ENCODE measurements at places on chromosomes 11 and 22.

GRCh38 chr22:44341431-44342346 is 28.9 kb upstream of the SHISAL1 start:
- DNase-seq: peak; percentile 67

DNA sequence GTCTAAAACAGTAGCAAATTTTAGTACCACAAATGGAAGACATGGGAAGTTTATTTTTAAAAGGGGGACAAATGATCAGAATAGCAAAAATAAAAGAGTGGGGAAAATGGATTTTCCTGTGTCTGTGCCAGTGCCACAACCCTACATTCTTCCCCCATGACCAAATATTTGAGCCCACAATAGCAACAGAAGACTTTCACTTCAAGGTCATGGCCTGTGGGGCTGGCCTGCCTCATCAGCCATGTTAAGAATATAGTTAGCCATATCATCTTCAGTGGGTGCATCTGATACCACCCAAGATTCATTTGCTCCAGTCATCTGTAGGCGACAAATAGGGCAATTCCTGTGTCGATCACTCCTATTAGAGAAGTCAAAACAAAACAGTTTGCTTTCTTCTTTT is 26.3 kb downstream of the RNF141 start:
- no peak for DNase-seq

DNA sequence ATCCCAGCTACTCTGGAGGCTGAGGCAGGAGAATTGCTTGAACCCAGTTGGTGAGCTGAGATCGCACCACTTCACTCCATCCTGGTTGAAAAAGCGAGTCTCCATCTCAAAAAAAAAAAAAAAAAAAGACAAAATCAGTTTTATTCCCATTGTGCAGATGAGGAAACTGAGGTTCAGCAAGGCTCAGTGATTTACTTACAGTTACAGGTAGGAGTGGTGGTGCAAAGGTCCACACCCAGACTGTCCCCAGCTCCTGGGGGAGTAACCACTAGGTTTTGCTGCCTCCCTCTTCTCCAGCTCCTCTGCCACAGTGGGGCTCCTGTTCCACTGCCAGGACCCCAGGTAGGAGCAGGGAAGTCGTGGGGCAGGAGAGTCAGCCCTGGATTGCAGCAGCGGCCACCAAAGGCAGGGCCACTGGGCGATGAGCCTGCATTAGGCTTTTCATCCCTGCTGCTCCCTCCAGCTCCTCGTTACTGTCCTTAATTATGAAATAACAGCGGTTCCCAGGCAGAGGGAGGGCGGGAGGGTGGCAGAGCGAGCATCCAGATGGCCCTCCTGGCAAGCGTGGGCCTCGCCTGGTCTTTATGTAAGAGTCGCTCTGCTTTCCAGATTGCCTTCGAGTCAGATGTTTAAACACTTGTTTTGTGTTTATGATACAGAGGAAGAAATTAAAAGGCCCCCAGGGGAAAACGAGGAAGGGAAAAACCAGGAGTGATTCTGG is 15.5 kb upstream of the RASD2 start:
- DNase-seq: peak; percentile 59

DNA sequence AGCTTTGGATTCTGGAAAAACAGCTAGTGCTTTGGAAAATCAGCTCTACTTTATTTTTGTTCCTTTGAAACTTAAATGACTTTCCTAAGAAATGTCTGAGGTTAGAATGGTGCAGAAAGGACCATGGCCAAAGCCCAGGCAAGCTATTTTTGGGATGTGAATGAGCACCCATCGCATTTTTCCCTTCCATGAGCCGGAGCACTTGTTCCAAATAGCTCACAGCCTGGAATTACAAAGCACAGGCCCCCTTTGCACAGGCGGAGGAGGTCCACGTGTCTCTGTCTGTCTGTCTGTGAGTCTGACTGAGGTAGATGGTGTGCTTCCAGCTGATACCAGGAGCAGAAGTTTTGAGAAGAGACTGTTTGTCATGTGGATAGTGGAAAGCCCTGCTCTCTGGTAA is 50.7 kb downstream of the MICAL2 start:
- no peak for DNase-seq

- DNase-seq: no peak
Observed at GRCh38 chr11:73297231-73297590, 10.9 kb upstream of the ARHGEF17 start.

DNA sequence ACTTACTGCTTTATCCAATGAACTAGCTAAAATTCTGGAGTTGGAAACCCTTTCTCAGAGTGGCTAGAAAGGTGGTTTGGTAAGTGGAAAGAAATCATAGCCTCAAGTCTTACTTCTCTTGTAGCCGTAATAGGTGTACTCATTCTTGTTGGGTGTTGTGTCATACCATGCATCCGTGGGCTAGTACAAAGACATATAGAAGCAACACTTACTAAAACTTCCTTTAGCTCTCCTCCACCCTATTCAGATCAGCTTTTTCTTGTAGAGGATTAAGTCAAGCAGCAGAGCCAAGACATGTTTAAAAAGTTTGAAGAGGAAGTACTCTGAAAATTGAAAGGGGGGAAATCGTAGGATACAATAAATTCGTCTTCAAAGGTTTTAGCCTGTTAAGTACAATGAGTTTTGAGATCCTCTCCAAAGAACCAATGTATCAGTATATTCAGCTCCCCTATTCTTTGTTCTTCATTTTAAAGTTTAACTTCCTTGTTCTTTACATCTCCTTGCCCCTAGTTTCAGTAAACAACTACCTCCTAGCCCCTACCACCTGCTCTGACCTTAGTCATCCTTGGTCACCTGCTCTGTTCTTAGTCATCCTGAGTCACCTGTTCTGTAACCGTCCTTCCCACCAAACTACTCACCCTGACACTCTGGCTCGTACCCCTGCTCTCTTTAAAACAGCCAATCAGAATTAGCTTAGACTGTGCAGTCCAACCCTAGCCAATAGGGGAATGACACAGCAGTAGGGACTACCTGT is 62.1 kb upstream of the DEUP1 start:
- no peak for DNase-seq

DNA sequence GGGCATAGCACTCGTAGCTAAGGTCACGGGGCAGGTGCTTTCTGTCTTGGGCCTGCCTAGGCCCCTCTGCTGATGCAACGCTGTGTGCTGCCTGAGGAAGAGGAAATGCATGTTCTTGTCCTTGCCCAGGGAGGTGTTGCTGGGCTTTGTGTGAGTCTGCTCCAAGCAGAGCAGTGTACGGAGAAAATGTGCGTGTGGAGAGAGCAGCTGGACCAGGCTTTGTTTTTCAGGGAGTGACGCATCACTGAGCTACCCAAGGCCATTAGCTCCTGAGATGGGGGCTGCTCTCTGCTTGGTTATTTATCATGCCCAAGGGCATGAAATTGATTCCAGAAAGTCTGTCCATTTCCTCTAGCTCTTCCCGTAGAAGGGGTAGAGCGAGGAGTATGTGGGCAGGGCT is 82.9 kb upstream of the THY1 start:
- DNase-seq: no peak

- peak; percentile 39 for DNase-seq
Observed at GRCh38 chr11:7688238-7688826, 15.0 kb upstream of the CYB5R2 start.

- no peak for DNase-seq
Observed at GRCh38 chr11:126482586-126483108, 127.2 kb downstream of the ST3GAL4 start.

GRCh38 chr11:118572981-118573550 is 857 bp downstream of the ARCN1 start:
- DNase-seq: peak; percentile 48

DNA sequence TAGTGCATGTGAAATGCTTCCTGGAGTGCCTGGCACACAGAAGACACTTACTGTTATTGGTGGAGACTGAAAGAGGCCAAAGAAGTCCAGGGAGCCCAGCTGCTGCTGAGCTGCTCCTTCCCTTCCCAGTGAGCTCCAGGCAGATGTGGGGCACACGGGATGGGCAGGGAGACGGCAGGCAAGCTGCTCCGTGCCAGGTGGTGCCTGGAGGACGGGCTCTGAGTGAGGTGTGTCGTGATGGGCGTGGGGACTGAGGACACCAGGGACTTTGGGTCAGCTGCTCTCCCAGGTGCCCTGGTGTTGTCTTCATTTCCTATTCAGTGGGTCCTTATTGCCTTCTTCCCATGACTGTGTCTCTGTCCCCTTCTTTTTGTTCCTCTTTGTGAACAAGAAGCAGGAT is 19.5 kb downstream of the TAB1 start:
- DNase-seq: no peak

DNA sequence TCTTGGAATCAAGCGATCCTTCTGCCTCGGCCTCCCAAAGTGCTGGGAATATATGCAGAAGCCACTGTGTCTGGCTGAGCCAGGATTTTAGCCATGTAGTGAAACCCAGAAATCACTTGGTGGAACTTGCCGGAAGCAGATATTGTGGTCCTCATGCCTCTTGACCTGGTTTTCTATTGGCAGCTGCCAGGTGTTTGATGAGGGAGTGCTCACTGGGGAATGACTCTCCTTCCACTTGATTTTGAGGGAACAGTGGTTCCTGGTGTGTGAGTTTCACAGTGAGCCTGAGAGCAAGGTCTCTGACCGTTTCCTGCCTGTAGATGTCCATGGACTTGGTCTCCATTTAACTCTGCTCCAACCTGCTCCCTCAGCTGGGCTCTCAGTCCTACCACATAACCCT is 34.7 kb upstream of the ELF5 start:
- no peak for DNase-seq

- no peak for DNase-seq
Observed at GRCh38 chr22:42396621-42397331, 35.4 kb downstream of the NFAM1 start.

GRCh38 chr11:46049325-46049897 is 71.8 kb downstream of the PHF21A start:
- DNase-seq: no peak

- no peak for DNase-seq
Observed at GRCh38 chr11:36713715-36714114, 115.7 kb upstream of the RAG2 start.

GRCh38 chr22:40782521-40782920 is 36.6 kb downstream of the SLC25A17 start:
- no peak for DNase-seq

- DNase-seq: peak; percentile 97
Observed at GRCh38 chr11:118929501-118930093, 3.9 kb upstream of the BCL9L start.

- peak; percentile 87 for DNase-seq
Observed at GRCh38 chr11:2724653-2725367, 25.0 kb upstream of the KCNQ1OT1 start.

GRCh38 chr11:131411636-131412035 is 41.2 kb downstream of the NTM start:
- DNase-seq: no peak

DNA sequence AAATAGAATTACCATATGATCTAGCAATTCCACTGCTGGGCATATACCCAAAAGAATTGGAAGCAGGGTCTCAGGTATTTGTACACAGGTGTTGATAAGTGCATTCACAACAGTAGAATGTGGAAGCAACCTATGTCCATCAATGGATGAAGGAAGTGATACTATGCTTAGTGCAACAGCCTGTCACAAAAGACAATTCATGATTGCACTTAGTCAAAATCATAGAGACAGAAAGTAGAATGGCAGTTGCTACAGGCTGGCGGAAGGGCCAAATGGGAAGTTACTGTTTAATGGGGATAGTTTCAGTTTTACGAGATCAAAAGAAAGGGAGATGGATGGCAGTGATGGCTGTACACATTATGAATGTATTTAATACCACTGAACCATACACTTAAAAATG is 42.0 kb downstream of the SGSM3 start:
- no peak for DNase-seq

GRCh38 chr11:128936606-128937251 is 5.9 kb downstream of the TP53AIP1 start:
- no peak for DNase-seq

DNA sequence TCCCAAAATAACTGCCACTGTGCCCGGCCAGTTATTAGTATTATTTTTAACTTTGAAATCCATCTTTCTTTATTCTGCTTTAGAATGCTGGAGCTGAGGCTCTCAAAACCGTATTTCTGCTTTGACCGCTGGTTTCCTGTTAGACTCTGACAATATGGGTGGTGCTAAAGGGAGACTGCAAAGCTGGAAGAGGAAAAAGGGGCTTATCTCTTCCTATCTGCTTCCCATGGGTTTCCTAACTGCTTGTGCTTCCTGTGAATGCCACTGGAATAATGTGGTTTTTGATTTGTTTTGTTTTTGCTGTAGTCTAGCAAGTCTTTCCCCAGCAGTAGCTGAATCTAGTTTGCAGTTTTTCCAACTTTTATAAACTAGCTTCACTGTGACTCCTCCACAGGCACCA is 43.6 kb downstream of the XRRA1 start:
- no peak for DNase-seq

- no peak for DNase-seq
Observed at GRCh38 chr22:27144321-27144720, 486.9 kb downstream of the MIAT start.

GRCh38 chr11:70399681-70400112 is 1.4 kb downstream of the CTTN start:
- DNase-seq: peak; percentile 83

DNA sequence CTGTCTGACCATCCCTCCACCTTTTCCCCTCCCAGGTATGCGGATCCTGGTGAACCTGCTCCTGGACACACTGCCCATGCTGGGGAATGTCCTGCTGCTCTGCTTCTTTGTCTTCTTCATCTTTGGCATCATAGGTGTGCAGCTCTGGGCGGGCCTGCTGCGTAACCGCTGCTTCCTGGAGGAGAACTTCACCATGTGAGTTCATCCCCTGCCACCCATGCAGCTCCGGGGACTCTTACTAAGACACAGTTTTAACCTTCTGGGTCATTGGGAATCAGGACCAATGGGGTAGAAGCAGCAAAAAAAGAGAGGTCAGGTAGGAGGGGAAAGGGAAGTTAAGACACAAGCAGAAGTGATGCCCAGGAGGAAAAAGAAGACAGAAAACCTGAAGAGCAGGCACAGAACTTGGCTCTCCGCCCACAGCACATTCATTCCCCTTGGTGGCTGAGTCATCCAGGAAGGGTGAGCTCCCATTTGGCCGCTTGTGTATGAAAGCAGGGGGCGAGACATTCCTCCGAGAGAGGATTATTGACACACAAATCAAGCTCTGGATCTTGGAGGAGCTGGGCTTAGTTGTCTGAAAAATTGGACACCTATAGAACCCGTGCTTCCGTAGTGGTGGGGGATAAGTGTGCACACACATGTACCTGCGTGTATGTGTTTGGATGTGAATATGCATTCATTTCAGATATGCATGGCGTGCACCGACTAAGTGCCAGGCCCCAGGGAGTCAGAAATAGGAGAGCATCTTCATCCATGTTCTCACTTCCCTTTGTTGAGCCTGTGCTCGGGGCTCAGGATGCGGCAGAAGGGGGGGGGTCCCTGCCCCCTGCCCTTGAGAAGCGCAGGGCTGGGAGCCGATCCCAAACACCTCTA is 64.2 kb downstream of the CACNA1I start:
- peak; percentile 71 for DNase-seq

DNA sequence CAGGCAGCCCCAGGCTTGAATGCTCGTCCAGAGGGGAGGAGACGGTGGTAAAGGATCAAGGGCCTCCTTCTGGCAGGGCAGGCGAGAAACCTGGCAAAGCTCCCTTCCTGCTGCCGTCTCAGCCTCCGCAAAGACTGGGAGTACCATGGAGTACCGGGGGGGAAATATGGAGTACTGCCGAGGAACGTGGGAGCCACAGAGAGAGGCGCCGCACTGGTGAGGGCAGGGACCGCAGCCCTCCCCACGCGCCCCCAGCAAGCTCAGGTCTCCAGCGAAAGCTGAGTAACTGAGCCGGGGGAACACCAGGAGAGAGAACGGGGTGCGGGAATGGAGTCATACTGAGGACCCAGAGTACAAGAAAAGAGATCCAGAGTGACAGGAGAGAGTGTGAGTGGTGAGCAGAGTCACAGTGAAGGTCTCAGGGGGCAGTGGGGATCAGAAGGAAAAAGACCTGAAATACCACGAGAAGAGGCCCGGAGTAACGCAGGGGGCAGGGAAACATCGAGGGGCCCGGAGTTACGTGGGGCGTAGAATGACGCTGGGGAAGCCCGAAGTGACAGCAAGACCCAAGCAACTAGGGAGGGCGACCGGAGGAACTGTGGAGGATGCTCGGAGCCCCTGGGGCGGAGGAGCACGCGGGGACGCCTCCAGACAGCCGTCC is 740 bp downstream of the EML3 start:
- DNase-seq: no peak
